NCI-H1092 treated with DMSO at 0.1 percent for 48 hours (cell line): ENCODE measurements at places on chromosomes 3 and 15.
A peak's percentile ranks its signal among the peaks of the same experiment; 100 is the strongest.

DNA sequence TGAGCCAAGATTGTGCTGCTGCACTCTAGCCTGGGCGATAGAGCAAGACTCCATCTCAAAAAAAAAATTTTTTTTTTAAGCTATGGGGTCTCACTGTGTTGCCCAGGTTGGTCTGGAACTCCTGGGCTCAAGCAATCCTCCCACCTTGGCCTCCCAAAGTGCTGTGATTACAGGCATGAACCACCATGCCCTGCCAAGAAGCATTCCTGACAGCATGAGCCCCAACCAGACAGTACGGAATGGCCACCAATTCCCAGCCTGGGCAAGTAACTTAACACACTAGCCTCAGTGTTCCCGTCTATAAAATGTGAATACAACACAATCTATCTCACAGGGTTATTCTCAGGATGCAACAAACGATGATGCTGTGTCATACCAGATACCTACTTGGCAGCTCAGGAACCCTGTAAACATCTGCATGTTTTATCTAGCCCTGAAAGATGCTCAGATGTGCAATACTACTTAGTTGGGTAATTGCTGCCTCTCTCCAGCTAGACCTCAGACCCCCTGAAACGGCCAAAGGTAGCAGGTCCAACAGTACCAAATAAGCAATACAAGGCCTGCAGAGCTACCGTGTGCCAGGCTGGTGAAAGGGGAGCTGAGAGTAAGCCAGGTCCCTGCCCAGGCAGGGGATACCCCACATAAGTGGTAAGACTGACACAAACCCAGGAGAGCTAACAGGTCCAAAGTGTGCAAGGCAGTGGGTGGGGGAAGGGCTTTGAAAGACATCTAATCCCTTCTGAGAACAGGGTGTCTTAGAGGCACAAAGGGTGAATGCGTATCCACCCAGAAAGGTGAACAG is 1.9 kb downstream of the TKT start:
- DNase-seq, result no peak

- DNase-seq, result no peak
Measured at GRCh38 chr3:6066397-6066796, 794.5 kb upstream of the GRM7 start.

- DNase-seq, result no peak
Measured at GRCh38 chr15:80179025-80179759, 26.4 kb downstream of the FAH start.

DNA sequence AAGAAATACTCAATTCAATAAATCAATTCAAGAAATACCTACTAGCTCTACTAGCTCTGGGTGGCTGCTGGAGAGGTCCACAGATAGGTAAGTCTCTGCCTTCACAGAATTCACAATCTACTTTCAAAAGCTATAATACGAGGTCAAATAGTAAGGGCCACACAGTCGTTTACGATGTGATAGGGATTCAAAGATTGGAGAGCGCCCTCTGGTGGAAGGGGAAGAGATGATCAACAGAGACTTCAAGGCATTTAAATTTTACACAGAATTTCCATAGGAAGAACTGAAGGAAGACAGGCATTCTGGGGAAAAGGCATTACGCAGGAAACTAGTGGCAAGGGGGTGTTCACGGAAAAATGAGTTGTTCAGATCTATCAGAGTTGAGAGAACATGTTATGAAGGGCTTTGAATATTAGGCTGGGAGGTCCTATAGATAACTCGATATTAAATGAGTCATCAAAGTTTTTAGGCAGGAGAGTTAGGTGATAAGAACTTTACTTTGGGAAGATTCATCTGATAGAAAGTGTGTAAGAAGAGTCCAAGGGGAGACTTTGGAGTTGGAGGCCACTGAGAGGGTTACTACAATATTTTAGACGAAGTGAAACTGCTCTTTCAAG is 128.8 kb downstream of the FRMD5 start:
- peak; percentile 19 for DNase-seq

- no peak for DNase-seq
Measured at GRCh38 chr15:92870010-92870591, 30.0 kb upstream of the CHD2 start.

DNA sequence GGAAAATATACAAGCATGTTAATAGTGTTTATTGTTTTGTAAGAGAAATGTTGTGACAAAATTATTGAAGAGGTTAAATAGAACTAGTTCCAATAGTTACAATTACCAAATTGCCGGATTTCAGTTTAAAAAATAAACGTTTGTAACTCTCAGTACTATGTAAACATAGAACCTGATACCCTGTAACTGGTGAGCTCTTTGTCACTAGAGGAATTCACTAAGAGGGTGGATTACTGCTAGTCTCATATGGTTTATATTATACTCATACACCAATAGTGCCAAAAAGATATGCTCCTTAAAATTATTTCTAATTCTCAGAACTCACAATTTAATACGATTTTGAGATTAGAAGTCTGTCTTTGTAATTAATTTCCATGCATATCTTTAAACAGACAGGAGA is 7.6 kb upstream of the GMNC start:
- DNase-seq, result no peak

GRCh38 chr15:67805666-67806516 is 19.4 kb upstream of the SKOR1 start:
- DNase-seq, result peak; percentile 18

DNA sequence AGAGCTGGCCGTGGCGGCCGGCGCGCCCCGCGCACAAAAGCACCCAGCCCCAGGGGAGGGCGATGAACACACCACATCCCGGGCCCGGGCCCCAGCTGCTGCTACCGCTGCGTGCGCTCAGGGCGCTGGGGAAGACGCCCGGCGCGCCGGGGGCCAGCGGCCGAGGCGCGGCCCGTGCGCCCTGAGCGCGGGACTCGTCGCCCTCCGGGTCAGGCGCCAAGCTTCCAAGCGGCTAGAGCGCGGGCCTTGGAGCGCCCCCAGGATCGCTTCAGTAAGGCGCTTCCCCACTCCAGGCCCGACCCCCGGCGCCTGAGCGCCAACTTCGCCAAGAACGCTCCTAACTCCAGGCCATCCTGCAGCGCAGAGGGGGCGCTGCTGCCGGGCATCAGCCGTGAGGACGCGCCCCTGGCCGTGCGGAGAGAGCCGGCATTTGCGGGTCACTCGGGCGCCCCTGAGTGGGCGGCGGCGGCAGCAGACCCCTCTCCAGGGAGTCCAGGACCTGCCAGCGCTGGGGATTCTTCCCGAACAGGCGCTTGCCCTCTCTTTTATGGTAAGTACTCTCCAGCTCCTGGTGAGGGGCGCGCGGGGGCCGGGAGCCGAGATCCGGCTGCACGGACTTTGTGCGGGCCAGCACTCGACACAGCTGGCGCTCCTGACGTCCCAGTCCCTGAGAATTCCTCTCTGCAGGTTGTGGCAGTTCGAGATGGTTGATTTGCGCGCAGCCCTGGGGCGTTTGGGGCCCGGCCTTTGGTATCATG is 475 bp downstream of the SPSB4 start:
- DNase-seq, result peak; percentile 34

- no peak for DNase-seq
Measured at GRCh38 chr3:37163262-37164015, 10.9 kb downstream of the LRRFIP2 start.

GRCh38 chr3:134869153-134869726 is 74.2 kb downstream of the EPHB1 start:
- peak; percentile 5 for DNase-seq

DNA sequence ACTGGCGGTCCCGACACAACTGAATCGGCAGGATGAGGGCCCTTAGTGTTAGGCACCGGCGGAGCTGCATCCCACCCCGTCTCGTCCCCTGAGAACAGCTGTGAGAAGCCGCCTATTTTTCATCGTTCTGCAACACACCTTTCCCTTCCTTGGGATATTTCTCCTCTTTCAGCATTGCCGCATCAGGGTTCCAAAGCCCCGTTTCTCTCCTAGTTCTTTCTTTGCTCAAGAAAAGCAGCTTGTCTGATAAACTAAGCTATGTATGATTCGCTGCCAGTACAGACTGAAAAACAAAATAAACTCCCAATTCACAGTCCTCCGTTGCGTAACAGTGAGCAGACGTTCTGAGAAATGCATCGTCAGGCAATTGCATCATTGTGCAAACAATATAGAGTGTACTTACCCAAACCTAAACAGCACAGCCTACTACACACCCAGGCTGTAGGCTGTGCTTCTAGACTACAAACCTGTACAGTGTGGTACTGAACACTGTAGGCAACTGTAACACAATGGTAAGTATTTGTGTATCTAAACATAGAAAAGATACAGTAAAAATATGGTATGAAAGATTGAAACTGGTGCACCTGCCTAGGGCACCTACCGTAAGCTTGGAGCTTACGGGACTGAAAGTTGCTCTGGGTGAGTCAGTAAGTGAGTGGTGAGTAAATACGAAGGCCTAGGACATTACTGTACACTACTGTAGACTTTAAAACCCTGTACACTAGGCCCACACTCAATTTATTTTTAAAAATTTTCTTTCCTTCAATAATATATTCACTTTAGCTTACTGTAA is 8.9 kb upstream of the ADAMTS17 start:
- DNase-seq, result peak; percentile 45

GRCh38 chr3:13137941-13138832 is 65.0 kb upstream of the IQSEC1 start:
- DNase-seq, result no peak

- DNase-seq, result no peak
Measured at GRCh38 chr15:100114100-100114499, 227.7 kb downstream of the ADAMTS17 start.

DNA sequence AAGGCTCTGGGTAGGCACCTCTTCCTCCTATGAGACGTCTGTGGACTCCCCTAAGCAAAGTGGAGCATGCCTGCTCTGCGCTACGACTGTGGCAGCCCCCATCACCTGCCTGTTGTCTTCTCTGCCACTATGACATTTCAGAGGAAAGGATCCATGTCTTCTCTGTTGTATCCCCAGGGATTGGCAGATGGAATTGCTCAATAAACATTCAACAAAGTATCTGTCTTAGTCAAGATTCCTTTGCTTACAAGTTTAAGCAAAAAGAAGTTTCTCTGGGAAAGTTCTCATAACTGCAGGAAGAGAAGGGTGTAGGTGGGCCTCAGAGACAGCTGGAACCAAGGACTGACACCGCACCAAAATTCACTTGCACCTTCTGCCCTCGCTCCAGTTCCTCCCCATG is 34.3 kb downstream of the AMOTL2 start:
- DNase-seq, result no peak

- DNase-seq, result peak; percentile 7
Measured at GRCh38 chr3:124395584-124396338, 334.5 kb upstream of the UMPS start.

DNA sequence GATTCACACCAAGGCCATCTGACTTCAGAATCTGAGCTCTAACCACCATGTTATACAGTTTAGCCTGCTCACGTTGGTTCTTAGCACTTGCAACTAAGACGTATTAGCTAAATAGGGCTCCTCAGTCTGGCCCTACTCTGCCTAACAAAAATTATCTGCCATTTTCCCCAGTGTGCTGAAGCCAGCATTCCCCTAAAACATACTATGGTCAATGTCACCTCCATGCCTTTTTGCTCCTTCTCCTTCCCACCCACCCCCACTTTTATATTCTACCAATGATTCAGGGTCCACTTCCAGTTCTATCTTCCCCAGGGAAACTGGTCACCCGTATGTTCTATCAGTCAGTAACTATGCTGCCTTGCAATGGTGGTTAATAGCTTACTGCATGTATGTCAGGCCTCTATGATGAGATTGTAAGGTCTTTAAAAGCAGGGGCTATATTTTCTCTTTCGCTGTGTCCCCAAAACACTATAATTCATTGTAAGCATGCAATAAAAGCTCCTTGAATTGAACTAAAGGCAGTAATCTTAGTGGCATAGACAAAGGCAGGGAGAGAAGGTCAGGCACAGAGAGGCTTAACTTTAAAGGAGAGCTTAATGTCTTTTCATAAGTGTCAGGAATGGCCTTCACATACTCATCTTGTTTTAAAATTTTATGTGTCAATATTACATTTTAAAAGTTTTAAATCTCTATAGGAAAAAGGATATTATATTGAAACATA is 23.3 kb downstream of the POPDC2 start:
- no peak for DNase-seq

GRCh38 chr3:188269040-188269439 is 115.1 kb downstream of the LPP start:
- no peak for DNase-seq

GRCh38 chr15:70530503-70530902 is 232.9 kb downstream of the UACA start:
- no peak for DNase-seq
